ENCODE measurements at places on chromosomes 3 and 15.

GRCh38 chr3:30232142-30232541, 374.3 kb upstream of the TGFBR2 start:
- no peak for DNase-seq

DNA sequence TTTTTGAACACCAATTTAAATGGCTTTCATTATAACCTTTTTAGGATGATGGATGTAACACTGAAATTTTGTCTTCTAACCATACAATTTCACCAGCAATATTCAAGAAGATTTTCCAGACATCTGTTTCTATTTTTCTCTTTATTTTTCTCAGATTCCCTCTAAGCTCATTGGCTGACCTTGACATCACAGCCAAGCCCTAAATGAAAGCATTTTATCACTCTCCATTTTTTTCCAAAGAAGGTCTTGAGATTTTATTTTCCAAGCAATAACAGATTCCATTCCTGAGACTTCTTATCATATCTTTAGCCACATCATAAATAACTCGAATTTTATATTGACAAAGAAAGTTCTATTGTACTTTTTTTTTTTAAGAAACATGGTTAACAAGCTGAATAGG, 392.6 kb upstream of the THBS1 start:
- no peak for DNase-seq

DNA sequence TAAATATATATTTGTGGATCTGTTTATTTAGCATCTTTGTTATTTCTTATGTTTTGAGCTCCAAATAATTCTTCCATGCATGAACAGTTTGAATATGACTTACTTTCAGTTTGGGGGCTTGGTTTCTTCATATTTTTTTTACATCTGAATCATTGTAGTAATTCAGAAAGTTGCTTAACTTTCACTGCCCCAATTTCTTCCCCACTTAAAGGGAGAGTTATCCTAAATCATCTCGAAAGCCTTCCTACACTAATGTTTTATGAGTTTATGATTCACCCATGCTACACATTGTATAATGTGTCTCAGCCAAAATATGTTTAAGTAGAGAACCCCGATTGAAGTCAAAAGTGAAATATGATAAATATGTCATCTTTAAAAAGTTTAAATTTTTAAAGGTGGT, 47.8 kb downstream of the SPRED1 start:
- no peak for DNase-seq

DNA sequence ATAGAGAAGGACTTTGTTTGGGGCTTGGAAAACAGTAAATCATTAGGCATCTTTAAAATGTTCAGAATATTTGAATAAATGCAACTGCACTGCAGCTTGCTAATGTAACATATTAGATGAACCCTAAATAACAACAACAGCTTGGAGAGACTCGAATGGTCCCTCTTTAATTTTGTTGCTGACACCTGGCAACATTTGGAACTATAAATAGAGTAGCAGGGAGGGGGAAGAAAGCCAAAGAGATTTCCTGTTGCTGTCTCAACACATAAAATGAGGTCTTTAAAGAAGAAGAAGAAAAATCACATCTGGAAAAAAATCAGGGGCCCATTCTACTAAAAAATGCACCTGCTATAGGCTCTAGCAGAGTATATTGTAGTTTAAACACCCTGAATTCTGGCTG, 49.9 kb upstream of the DPPA4 start:
- DNase-seq, result no peak

GRCh38 chr3:197464794-197465193, 91.0 kb downstream of the BDH1 start:
- DNase-seq, result no peak

DNA sequence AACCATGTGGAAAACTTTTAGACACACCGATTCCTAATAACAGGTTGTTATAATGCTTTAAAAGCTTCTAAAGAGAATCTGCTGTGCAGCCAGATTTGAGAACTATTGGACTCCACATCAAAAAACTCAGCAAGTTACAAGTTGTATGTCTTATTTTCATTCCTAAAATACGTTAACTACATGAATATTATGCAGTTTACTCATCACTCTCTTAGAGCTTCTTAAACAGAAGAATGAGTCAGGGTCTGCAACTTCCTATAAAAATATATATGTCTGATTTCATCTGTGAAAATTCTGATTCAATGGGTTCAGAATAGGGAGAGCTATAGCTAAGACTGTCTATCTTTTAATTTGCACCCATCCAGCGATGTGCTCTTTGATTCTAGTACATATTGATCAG, 244.2 kb upstream of the EPHA3 start:
- no peak for DNase-seq
